Activated T-cell treated with anti-CD3 and anti-CD28 coated beads for 1 hour (primary cell): ENCODE measurements at places on chromosomes 13 and 19.

DNA sequence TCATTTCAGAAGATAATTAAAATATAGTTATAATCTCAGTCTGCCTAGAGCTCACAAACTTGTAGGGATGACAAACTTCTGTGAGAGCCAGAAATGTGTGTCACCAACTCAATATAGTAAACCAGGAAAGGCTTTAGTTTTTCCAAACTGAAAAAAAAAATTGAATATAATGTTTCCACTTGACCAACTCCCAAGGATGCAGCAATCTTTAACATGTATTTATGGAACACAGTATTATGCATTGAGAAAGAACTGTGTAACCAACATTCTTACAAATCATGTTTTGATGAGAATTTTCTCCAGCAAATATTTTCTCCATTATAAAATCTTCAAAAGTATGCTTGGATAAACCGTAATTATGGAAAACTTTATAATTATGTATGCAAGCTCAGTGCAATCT lies 50.1 kb upstream of the KLF12 start:
- DNase-seq, result no peak

DNA sequence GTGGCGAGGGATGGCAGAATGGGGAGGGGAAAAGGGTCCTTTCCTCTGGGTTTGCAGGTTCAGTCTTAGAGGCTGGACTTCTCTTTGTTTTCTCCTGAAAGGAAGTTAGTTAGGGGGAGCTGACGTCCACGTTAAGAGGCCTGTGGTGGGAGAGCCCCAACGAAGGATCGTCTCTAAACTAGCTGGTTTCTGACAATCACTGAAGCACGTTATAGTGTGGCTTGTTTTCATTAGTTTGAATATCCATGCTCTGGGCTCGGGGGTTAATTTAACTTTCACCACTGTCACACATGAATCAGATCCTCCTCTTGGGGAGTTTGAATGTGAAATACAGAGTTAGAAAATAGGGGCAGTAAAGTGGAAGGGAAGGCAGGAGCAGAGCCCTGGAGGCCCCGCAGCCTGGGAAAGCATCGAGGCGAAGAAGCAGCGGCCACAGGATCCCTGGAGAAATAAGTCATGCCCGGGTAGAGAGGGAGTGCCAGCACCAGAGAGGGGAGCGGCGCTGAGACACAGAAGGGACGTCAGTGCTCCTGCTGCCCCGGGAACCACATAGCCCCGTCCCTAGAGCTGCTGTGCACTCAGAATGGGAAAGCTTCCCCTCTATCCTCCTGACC lies 31.1 kb upstream of the AMER2 start:
- DNase-seq, result no peak

- peak; percentile 2 for DNase-seq
These were observed at the start of gene FBXO27 for GRCh38 chr19:39032063-39032918. TSS of gene FBXO27 (minus strand) at chr19:39032549. CDS start at chr19:39032227, 322 bp downstream.

GRCh38 chr19:18435178-18435841 lies 2.6 kb downstream of the ISYNA1 start:
- no peak for DNase-seq

GRCh38 chr19:33998739-33999345 lies 173.5 kb upstream of the LSM14A start:
- DNase-seq, result no peak

GRCh38 chr13:22073718-22074117 lies 402.8 kb downstream of the FGF9 start:
- no peak for DNase-seq

GRCh38 chr13:99356262-99357091 lies 49.3 kb upstream of the GPR183 start:
- DNase-seq, result no peak

GRCh38 chr13:98324105-98324504 lies 147.0 kb upstream of the RNF113B start:
- no peak for DNase-seq
